ENCODE measurements at places on chromosomes 12 and 14.

DNA sequence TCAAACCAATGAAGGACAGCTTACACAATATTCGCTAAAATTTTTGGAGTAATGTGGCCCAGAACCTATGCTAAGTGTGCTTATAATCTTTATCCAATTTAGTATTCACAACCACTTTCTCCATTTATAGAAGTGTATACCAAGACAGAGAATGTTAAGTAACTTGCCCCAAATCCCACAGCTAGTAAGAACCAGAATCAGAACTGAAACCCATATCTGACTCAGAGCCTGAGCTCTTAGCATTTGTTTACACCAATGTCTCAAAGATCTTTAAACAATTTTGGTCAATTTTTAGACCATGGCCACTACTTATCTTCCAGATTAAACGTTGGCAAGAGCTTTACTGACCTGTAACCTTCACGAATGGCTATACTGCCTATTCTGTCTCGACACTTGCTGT, 53.0 kb downstream of the PAPLN start:
- DNase-seq = peak; percentile 14

DNA sequence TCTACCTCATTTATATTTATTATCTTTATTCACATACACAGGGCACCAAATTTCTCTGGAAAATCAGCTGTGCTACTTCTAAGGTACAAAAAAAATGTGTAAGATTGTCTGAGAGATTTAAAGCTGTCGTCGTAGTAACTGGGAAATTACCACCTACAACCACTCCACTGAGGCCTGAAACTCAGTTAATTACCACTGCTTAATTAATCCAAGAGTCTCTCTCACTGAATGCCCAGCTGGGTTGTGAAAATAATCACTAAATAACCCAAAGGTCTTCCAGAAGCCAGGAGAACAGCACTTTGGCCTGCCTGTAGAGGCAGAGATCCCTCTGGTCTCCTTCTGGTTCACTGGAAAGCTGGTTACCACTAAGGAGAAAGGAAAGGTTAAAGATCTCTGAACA, 207.2 kb upstream of the TMPO start:
- no peak for DNase-seq

GRCh38 chr14:57136669-57137328, 131.9 kb downstream of the EXOC5 start:
- no peak for DNase-seq

DNA sequence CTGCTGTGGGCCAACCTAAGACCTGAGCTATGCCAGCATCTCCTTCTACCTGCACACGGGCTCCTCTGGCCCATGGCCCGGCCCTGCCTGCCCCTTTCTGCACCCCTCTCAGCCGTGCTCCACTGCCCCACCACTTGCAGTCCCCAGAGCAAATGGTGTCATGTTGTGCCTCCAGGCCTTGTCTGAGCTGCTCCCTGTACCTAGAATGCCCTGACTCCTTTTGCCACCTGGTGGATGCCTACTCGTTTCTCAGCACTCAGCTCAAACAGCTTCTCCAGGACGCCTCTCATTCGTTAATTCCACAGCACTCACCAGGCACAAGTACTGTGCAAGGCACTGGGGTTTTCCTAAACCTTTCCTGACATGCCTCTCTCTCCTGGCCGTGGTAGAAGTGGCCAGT, 63.2 kb upstream of the PNMA1 start:
- DNase-seq = no peak

DNA sequence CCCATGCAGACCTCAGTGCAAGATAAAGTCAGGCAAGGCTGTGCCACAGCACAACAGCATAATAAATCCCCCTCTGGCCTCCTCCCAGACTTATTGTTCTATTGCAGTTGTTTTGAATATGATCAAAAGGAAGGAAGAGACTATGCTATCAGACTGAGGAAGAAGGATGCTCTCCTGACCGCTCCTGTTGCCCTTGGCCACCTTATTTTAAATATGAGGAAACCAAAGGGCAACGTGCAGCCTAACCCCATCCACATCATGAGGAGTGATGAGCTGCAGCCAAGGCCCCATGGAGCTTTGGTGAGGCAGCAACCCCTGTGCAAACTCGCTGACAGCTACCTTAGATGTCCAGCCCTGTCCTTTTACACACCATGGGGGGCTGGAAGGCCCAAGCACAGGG, 291.7 kb downstream of the ZFP36L1 start:
- DNase-seq = no peak

- no peak for DNase-seq
Observed at GRCh38 chr12:85504624-85505023, 224.6 kb downstream of the ALX1 start.

- no peak for DNase-seq
Observed at GRCh38 chr12:89895591-89895990, 187.0 kb upstream of the ATP2B1 start.

- peak; percentile 28 for DNase-seq
Observed at GRCh38 chr14:61152851-61153364, 128.2 kb downstream of the TMEM30B start.

GRCh38 chr12:20096430-20096829, 271.9 kb upstream of the PDE3A start:
- DNase-seq = no peak

DNA sequence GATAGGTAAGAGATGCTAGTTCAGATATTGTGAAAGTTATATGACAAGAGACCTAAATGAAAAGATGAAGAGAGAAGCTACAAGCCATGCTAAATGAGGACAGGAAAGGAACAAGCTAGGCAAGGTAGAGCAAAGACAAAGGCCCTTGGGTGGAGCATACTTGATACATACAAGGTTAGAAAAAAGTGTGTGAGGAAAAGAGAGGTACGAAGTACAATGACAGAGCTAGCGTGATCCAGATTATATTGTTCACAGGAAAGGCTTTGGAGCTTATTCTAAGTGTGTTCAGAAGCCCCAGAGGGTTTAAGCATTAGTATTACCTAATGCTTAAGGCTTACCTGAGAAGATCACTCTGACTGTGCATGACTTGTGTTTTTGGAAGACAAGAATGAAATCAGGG, 75.0 kb downstream of the SLCO1B3 start:
- DNase-seq = no peak

GRCh38 chr14:60313093-60313492, 64.1 kb downstream of the PPM1A start:
- DNase-seq = no peak

DNA sequence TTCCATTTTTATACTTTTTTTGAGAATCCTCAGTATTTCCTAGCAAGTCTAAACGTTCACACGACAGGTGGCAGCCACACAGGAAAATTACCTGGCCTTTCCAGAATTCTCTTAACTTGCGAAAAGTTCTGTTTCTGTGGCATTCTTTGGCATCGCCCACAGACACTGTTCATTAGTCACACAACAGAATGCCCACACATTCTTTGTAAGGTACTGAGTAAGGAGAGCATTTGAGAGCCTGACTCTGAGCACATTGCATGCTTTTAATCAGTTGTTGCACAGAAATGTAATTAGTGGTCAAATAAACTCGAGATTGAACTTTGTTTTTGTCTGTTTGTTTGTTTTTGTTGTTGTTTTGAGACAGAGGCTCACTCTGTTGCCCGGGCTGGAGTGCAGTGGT, 52.4 kb downstream of the LMNTD1 start:
- DNase-seq = peak; percentile 26

DNA sequence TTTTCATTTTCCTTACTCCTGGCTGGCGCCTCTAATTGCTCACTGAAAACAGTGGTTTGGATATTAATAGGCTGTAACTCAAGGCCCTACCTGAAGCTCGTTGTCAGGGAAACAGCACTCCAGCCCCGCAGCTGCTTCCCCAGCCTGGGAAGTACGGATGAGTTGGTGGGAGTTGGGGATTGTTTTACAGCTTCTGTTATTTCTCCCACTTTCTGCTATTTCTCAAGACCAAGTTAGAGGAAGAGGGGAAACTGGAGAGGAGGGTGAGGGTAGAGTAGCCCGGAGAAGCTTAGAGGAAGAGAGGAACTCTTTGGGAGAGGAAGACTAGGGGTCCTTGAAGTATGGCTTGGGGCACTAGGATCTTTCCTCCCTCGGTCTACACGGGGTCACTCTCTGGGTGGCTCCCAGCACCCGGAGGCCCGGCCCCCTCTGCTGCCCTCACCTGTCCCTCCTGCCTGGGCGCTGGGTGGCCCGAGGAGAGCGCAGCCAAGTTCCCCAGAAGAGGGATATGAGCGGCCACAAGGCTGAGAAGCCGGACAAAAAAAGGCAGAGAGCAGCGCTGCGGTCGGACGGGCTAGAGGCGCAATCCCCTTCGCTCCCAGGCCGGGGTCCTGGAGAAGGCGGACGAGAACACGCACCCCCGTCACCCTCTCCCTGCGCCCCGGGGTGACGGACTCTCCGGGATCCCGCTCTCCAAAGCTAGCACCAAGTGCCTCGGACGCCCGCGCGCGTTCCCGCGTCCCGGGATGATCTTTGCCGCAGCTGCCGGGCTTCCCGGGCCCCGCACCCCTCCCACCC, 671 bp downstream of the SPTB start:
- no peak for DNase-seq

DNA sequence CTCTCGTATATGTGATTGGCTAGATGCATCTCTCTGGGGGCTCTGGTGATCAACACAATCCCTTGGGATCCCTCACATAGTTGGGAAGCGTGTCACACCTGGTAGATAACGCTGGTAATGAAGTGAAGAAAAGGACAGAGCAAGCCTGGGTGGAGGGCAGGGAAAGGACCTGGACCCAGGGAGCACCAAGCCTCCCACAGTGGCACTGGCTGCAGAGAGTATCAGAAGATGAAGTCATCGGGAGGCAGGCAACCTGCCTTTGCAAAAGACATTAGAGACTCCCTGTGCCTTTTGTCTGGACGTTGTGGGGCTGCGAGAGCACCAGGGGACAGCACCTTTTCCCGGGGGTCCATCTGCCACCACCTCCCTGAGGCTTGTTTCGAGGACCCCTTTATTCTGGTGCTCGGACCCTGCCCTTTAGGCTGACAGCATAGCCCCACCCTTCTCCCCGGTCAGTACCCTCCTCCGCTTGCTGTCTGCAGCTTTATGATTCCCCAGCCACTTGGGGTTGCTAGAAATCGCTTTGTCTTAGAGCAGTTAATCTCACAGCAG, 116.4 kb downstream of the EML1 start:
- peak; percentile 19 for DNase-seq

- no peak for DNase-seq
Observed at GRCh38 chr14:94439453-94440057, 13.0 kb downstream of the SERPINA11 start.

- no peak for DNase-seq
Observed at GRCh38 chr14:104102282-104102914, 16.9 kb downstream of the ASPG start.

- DNase-seq = no peak
Observed at GRCh38 chr12:114140576-114140975, 174.5 kb upstream of the RBM19 start.

- DNase-seq = no peak
Observed at GRCh38 chr12:101235686-101236085, 25.6 kb upstream of the SLC5A8 start.

GRCh38 chr14:54685286-54685845, 118.4 kb downstream of the SAMD4A start:
- no peak for DNase-seq

- no peak for DNase-seq
Observed at GRCh38 chr12:84073401-84073800, 839.2 kb downstream of the SLC6A15 start.

- DNase-seq = no peak
Observed at GRCh38 chr14:104822821-104823615, 22.1 kb downstream of the ZBTB42 start.

GRCh38 chr14:21083565-21084325, 13.6 kb downstream of the ARHGEF40 start:
- DNase-seq = no peak

DNA sequence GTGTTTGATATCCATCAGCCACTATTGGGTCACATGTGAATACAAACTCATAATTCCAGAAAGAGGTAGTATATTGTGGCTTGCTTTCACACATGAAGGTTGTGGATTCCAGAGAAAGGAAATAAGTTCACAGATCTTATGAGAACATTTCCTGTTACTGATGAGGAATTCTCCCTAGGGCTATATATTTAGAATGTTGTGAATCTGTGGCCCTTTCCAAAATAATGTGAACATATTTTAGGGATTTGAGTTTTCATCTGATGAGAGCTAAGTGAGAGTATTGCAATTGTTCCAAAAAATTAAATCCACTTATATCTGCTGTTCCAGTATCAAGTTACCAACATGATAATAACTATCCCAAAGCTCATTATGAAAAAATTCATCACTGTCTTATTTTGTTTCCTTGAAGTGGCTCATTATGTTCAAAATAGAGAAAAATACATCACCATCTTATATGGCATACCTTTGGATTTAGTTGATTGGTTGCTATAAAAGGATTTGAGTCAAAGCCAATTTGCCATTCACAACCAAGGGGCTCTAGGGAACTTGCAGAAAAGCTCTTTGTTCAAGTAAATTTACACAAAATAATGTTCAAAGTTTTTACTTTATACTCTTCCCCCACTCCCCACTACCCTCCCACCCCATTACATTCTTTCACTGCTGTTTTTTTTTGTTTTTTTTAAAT, 76.3 kb downstream of the MYRFL start:
- peak; percentile 25 for DNase-seq

- no peak for DNase-seq
Observed at GRCh38 chr12:94798113-94798512, 147.8 kb upstream of the TMCC3 start.

DNA sequence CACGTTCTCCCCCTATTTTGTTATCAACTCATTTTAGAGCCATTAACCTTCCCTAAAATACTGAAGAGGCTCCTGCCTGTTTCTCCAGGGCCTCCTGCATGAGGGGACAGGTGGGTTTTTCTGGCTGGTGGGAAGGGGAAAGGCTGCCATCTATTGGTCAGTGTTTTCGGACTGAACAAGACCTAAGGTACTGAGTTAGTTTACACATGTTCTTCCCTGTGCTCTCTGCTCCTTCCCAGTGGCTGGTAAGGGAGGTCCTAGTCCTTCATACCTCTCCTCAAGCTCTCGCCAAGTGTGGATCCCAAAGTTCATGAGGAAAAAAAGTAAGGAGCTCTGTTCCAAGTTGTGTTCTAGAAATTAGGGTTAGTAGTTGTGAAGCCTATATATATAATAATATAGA, 357.5 kb downstream of the FSCB start:
- DNase-seq = peak; percentile 21

DNA sequence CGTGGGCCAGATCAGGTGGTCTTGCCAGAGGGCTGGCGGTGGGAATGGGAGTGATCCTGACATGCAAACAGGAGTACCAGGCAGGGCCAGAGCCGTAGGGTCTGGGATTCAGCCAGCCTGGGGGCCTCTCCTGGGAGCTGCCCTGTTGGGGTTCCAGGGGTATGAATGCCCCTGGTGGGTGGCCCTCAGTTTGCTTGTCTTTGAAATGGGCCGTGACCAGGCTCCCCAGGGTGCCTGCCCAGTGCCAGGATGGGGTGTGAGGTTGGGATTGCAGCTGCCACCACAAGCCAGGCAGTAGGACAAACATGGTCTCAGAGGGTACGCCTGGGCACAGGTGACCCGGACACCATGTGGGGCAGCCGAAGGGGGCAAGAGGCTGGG, 168.8 kb downstream of the KIF26A start:
- DNase-seq = no peak

Measured in ELR (cell line).